Activated CD8-positive, alpha-beta memory T cell treated with anti-CD3 and anti-CD28 coated beads, Interleukin-2, amount 50 U/mL, for 4 hours (primary cell): ENCODE measurements at places on chromosomes 4 and X.

DNA sequence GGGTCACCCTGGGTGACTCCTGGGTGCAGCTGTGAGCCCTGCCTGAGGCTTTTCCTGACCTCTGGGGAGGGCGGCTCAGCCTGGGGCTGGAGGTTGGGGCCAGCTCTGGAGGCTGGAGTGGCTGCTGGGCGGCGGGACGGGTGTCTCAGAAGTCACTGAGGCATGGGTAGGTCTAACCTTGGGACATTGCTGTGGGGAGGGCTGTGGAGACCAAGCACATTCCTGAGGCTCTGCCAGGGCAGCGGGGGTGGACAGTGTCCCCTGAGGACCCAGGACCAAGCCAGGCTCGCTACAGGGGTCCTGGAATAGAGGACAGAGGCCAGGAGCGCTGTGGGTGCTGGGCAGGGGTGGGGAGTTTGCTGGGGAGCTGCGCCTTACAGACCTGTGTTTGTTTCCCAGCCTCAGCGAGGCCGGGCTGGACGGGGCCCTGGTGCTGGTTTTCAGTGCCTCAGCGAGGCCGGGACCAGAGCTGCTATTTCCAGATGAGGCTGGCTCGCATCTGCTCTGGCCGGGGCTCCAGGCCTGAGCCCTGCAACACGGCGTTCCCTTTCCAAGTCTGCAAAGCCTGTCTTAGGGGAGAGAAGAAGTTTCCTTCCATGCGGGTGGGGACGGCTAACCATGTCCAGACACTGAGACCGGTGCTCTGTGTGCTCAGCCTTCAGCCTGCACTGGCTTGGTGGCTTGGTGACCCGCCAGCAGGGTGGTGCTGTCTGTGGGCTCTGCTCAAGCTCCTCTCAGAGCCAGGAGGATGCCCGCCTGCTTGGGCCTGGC lies 3.0 kb upstream of the SLC25A6 start:
- DNase-seq: peak; percentile 14

DNA sequence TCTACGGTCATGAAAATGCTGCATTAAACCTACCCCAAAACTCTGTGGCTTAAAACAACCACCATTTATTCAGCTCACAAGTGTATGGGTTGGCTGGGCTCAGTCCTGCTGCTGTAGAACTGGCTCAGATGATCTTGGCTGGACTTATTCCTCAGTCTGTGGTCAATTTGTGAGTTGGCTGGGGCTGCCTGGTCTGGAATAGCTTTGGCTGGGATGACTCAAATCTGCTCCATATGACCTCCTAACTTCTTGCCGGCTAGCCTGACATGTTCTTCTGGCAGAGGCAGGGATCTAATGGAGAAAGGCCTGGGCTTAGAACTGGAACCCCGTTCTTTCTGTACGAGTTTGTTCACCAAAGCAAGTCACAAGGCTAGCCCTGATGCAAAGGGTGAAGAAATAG lies 71.7 kb downstream of the CFAP299 start:
- no peak for DNase-seq

DNA sequence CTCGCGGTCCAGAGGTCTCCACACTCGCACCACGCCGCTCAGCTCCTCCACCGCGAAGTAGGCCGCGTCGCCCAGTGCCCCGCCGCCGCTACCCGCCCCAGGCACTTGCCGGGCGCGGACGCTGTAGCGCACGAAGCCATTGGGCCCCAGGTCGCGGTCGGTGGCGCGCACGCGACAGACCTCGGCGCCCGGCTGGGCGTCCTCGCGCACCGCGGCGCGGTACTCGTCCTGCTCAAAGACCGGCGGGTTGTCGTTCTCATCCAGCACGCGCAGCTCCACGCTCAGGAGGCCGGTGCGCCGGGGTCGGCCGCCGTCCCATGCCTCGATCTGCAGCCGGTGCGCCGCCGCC lies 1.4 kb downstream of the DCHS2 start:
- no peak for DNase-seq

DNA sequence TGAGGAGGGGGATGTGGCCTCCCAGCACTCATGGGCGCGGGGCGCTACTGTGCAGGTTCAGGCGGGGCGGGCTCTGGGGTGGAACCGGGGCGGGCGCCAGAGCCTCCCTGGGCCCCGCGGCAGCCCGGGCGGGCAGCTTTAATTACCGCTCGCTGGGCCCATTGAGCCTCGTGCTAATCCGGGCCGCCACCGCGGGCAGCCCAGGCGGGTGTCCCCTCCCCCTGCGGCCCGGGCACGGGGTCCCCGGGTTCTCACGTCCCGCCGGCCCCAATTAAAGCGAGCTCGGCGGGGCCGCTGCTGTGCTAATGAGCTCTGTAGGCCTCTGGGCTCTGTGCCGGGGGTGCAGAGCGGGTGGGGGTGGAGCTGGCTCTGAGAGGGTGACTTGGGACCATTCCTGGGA lies 22.8 kb upstream of the FGFR3 start:
- no peak for DNase-seq

DNA sequence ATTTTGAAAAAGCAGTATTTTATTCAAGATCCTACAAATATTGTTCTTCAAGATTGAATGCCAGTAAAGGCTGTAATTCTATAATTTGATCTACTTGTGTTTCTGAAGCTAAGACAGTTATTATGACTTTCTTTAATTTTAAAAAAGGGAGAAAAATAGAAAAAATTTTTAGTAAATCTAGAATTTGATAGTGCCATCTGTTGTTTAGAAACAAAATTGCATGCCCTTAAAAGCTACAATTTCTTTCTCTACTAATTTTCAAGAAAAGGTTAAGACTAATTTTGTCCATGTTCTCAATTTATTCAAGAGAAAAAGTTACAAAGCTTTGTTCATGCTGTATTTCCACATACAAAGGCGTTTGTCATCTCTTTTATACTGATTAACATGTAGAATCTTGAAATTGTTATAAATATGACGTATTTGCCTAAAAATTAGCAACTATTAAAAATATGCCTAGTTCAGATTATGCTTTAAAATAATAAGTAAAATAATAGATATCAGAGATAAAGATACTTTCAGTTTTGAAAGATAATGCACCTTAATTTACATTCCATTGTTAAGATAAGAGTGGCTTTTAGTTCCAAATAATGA lies 25.6 kb upstream of the MMRN1 start:
- no peak for DNase-seq
